ENCODE measurements at places on chromosomes 13 and 19.

DNA sequence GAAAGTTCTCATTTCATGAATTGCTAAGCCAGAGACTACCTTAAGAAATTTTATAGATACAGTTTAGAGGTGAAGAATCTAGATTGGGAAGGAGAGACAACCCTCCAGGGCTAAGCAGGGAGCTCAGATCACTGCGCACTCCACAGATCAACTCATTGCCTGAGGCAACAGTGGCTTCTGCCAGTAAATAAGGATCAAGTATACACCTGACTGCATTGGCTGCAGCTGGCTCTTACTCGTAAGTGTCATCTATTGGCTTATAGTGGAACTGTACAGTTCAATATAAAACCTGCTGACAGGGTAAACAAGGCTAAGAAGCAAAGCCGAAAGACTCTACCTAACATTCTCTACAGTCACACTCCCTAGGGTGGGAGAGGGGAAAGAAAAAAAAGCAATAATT, 18.0 kb upstream of the C1QTNF9B start:
- DNase-seq = no peak

DNA sequence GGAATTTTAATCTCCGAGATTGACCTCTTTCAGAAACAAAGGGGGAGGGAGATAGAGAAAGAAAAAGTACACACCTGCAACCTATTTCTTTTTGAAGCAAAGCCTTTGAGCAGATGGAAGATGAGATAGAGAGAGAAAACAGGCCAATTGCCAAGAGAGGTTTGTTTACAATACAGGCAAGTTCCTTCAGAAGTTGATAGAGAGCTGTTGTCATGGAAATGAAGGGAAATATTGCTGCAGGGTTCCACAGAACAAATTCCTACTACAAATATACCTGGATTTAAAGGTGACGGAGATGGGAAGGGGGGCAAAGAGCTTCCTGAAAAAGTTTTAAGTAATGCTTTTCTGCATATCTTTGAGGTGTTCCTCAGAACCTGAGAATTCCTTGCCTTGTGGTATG, 388.4 kb downstream of the NDFIP2 start:
- no peak for DNase-seq

GRCh38 chr13:54706336-54706735, 1677.7 kb downstream of the OLFM4 start:
- no peak for DNase-seq

GRCh38 chr13:74865656-74866055, 616.3 kb downstream of the TBC1D4 start:
- DNase-seq = no peak

DNA sequence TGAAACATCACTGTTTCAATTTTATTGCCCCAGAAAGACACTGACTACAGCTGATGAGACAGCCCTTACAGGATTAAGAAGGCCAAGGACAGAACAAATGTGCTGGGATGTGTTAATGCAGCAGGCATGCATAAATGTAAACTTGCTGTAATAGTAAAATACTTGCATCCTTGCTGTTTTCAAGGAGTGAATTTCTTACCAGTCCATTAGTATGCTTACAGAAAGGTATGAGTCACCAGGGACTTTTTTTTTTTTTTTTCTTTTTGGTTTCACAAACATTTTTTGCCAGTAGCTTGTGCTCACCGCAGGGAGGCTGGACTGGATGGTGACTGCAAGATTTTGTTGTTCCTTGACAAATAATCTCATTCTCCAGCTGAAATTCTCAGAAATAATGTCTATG, 55.1 kb downstream of the GPR180 start:
- peak; percentile 44 for DNase-seq

DNA sequence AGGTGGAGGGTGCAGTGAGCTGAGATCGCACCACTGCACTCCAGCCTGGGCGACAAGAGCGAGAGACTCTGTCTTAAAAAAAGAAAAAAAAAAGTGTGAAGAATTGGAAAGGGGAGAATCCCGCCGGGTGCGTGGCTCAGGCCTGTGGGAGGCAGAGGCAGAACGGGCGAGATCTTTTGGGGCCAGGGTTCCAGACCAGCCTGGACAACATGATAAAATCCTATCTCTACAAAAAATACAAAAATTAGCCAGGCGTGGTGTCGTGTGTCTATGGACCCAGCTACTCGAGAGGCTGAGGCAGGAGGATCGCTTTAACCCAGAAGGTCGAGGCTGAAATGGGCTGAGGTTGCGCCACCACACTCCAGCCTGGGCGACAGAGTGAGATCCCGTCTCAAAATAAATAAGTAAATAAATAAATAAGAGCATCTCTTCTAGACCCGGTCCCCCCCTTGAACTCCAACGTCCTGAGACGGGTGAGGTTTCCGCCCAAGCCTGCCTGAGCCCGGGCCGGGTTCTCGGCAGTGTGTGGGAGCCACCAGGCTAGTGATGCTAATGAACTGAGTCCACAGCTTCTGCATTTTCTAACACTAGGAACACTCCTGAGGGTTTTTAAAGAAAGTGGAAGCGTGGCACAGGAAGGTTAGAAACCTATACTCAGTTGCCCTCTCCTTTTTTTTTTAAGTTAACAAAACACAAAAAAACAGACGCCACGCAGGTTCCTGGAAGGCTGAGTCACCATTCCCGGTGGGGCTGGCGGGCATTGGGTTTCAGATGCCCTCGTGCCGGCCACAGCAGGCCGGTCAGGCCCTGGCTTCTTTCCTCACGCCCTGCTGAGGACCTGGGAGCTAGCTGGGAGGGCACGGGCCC, 22.0 kb downstream of the GPX4 start:
- no peak for DNase-seq

DNA sequence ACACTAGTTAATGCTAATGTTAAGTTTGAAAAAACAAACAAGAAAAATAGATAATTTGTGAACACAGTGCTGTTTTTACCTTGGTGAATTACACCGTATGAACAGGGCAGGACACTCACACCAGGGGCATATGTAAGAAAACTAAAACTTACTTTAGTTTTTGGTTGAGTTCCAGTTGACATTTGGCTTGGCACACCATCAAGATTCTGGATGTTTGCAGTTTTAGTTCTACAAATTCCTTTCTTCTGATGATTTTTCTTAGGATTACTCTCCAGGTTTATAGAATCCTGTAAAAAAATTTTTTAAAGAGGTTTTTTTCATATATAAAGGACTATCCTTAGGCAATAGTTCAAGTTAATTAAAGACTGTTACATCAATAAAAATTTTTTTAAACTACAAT, 238.5 kb upstream of the STARD13 start:
- DNase-seq = no peak

DNA sequence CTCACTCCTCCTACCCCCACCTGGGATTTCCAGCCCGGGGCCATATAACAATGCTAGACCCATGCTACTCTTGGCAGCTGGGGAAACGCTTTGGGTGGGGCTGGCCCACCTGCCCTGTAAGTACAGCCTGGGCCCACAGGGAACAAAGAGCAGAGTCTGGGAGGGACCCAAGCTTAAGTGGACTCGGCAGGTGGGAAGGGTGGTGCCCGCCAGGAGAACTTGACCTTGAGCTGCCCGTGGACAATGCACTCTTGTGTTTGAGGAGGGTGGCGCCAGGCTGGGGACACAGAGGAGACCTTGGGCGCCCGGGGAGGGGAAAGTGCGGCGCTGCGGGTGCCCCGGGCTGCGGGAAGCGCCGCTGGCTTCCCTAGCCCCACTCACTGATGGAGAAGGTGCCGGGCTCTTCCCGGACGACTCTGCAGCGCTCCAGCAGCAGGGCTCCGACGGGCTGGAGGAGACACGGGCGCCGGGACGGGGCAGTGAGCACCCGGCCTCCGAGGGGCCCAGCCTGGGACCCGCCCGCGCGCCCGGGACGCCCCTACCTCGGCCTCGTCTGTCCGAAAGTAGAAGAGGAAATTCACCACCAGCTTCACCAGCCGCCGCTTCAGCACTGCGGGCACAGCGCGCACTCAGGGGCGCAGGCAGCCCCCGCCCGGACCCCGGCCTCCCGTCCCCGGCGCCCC, 607 bp downstream of the PLEKHJ1 start:
- peak; percentile 44 for DNase-seq

All from MM.1S (cell line).